IPS DF 19.7 (cell line): ENCODE measurements at places on chromosomes 1 and 21.
A peak's percentile ranks its signal among the peaks of the same experiment; 100 is the strongest.

DNA sequence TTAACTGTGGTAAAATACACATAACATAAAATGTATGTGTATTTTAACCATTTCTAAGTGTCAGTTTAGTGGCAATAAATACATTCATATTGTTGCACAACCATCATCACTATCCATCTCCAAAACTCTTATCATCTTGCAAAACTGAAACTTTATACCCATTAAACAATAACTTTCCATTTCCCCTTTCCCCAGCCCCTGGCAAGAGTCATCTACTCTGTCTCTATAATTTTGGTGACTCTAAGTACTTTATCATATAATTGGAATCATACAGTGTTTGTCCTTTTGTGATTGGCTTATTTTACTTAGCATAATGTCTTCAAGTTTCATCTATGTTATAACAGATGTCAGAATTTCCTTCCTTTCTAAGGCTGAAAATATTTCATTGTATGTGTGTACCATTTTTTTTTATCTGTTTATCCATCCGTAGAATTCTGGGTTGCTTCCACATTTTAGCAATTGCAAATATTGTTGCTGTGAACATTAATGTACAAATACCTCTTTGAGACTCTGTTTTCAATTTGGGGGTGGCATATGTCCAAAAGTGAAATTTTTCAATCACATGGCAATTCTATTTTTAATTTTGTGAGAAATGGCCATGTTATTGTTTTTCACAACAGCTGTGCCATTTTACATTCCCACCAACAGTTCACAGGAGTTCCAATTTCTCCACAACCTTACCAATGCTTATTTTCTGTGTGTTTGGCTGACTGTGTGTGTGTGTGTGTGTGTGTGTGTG, 153.9 kb upstream of the GORAB start:
- DNase-seq: no peak

DNA sequence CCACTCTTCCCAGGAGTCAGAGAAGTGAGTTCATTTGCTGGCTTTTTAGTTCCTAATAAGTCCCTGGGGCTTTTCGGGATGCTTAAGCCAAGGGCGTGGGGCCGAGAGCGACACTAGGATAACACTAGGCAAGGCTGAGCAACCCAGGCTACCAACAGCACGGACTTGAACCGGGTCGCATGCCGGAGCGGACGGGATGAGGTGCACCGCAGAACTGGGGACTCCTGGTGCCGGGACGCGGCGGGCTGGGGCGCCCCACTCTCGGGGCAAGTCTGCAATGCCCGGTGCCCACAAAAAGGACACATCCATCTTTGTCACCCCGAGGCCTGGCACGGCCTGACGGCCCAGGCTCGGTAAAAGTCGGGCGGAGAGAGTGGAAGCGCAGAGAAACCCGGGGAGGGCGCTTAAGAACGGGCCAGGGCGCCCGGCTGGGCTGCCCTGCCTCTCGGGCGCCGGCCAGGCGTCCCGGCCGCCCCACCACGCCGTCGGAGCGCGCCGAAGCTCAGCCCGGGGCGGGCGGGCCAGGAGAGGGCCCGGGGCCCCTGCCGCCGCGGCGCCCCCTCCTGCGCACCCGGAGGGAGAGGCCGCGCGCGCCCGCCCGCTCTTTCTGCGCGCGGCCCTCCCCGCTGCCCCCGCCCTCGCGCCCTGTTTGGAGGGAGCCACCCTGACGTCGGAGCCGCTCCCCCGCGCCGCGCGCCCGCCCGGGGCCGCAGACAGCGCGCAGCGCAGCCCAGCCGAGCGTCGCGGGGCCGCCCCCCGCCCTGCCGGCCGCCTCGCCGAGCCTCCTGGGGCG, at the start of gene NBL1:
Gene NBL1, plus strand, starts transcription at position 710 of the 793 bp plus-strand sequence. CDS start 10,720 bp downstream, outside the sequence.
- no peak for DNase-seq

GRCh38 chr1:228487336-228488124, at the start of gene RNF187:
Gene RNF187 (plus strand): TSS chr1:228487382.
- DNase-seq: no peak

GRCh38 chr21:44686000-44686781, 4.2 kb upstream of the KRTAP12-1 start:
- DNase-seq: no peak

- DNase-seq: no peak
These were observed 39.6 kb downstream of the RERE start for GRCh38 chr1:8777867-8778266.

- no peak for DNase-seq
These were observed 870.7 kb upstream of the ADGRL2 start for GRCh38 chr1:80929868-80930508.

DNA sequence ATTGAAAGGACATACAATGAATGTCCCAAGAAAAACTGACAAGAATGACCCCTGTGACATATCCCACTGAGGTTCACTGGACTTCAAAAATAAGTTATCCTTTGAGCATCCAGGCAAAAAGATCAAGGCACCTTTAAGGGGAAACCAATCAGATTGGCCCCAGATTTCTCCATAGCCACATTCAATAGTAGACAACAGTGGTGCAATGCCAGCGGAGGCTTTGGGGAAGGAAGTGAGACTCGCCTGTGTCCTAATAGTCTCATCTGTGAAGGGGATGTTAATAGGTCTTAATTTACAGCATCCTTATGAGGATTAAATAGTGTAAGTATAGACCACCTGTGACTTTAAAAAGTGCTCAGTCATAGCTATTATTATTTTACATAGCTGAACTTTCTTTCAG, 21.5 kb downstream of the RPL5 start:
- no peak for DNase-seq

- no peak for DNase-seq
These were observed 3880.5 kb downstream of the SRGAP2C start for GRCh38 chr1:125065092-125065820.

DNA sequence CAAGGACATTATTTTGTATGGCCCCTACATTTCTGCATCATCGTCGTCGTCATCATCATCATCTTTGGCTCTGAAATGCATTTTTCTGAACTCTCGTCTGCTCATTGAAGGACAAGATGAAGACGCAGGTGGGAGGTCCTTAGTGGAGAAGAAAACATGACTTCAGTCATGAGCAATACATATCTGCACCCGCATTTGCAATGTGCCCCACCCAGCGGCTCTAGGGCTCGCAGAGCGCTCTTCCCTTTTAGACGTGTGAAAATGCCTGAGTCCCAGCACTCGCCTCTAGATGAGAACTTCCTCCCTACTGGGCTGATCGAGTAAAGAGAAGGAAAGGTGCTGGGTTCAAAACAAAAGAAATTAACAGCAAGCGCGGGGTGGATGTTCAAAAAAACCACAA, 10.1 kb downstream of the C1orf174 start:
- DNase-seq: no peak

- DNase-seq: no peak
These were observed 329.3 kb downstream of the BARHL2 start for GRCh38 chr1:90387805-90388204.

- DNase-seq: no peak
These were observed 32.7 kb downstream of the BEND5 start for GRCh38 chr1:48744032-48744431.

GRCh38 chr1:86852782-86853408, 61.0 kb downstream of the SELENOF start:
- no peak for DNase-seq

DNA sequence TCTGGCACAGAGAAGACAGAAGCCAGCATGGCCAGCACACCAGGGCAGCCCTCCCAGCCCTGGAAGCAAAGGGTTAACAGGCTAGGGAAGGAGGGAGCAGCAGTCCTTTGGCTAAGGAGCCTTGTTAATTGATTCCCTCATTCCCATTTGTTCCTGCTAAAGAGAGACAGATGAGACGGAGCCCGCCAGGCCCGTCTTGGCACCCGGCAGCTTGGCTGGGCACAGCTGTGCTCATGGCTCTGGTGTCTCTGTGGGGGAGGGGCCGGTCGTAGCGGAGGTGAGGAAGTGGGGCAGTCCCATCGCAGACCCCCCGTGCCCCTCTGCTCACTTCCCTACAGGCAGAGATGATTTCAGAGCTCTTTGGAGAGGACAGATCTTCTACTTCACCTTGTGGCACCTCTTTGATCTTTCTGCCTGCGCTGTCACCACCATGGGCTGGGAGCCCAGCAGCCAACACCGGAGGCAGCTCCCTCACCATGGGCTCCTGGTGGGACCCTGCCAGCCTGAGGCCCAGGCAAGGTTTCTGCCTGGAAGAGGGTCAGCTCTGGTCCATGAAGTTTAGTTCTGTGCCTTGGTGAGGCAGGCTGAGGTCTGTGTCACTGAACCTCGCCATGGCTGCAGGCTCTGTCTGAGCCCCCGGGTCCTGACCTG, 38.0 kb downstream of the FOXO6 start:
- no peak for DNase-seq

- no peak for DNase-seq
These were observed 34.3 kb downstream of the PCNX2 start for GRCh38 chr1:233261206-233261605.

GRCh38 chr1:117883616-117884015, 45.8 kb downstream of the GDAP2 start:
- DNase-seq: no peak

DNA sequence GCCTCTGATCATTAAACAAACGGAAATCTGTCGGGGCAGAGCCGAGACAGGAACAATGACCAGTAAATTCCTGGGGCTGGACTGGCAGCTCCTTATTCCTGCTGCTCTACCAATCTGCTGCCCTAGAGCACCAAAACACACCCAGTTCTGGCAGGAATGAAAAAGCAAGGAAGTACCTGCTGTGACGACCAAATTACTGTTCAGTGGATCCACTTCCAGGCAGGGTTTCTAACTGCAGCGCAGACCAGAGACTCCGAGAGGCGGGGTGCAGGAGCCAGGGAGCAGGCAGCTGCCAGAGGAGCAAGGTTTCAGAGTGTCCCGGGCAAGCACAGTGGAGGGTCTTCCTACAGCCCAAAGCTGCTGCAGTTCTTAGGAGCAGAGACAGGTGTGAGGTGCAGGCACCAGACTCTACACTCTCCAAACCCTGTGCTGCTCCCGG, 32.4 kb downstream of the KANK4 start:
- peak; percentile 75 for DNase-seq

DNA sequence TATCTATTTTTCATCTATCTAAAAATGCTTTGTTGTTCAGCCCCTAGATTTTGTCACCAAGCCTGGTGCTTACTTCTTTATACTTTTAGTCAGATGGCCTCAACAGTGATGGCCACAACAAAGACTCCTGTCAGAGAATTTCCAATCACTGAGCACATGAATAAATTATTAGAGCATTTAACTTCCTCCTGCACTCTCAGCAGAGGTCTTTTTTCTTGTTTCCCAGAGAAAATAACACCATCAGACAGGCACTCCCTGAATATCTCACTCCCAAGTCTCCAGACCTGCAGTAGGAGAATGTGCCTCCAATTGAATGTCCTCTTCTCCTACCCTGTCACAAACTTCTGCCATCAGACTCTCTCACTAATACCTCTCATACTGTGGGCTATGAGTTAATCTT, 616.0 kb upstream of the NR5A2 start:
- DNase-seq: no peak

DNA sequence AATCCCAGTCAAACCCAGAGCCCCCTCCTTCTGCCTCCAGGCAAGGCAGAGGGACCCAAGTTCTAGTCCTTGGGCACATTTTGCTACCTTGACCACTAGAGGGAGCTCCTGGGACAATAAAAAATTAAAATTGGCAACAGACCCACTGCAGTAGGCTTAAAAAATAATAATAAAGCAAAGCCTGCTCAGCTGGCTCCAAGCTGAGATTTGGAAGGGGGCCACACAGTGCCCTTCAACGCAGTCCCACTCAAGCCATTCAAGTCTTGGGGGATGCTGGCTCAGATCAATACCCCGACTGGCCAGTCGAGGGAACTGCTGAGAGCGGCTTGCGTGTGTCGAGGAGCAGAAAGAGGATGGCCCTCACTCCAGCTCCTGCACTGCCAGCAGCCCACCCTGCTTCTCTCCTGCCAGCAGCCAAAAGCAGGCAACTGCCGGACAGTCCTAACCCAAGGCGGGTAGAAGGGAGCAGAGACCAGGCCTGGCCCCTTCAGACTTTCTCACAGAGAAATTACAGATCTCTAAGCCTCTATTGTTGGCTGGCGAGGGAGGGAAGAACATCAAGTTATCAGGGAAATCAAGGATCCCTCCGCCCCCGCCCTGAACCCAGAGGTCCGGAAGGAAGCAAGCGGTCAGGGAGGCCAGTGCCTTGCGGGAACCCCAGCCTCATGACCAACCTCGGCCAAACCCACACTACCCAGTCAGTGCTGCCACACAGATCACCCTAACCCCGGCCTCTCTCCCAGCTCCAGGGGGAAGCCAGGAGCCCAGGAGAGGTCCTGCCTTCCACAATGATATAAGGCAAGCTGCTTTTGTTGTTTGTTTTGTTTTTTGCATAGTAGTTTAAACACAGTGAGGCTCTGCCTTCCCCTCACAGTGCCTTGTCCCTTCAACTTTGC, 4.9 kb upstream of the ALDH4A1 start:
- DNase-seq: no peak

- DNase-seq: no peak
These were observed 42.6 kb downstream of the PCSK9 start for GRCh38 chr1:55081905-55082296.

DNA sequence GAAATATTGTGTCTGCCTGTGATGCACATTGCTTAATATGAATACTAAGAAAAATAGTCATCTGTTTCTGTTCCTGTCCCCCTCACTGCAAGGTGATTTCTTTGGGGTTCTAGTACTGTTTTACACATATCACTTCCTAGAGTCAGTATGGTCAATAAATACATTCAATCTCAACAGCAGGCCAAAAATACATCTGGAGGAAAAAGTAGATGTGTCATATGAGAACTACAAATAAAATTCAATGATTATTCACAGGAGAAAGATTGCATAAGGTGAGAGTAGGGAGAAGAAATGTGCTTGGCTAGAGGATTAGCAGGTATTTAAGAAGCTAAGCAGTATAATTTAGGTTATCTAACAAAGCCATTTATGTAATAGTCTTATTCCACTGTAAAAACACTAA, 45.3 kb upstream of the SAMSN1 start:
- DNase-seq: no peak

GRCh38 chr1:162335126-162335525, 41.5 kb downstream of the SPATA46 start:
- DNase-seq: no peak

- DNase-seq: no peak
These were observed 145.8 kb downstream of the KCNJ6 start for GRCh38 chr21:37770461-37770860.

DNA sequence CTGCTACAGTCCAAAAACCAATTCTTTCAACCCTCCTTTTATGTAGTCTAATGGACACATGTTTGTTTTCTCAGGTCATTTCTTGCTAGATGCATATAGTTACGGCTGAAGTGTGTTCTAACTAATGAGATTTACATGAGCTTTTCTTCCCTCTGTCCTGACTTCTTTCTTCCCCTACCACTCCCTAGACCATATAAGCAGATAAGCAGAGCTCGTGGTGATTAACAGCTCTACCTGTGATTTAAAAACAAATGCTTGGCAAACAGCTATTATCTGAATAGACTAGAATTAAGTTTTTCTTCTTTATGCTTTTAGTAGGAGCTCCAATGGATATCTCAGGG, 18.6 kb downstream of the KHDRBS1 start:
- DNase-seq: no peak

- no peak for DNase-seq
These were observed 43.6 kb upstream of the ROR1 start for GRCh38 chr1:63730211-63730610.

GRCh38 chr1:160221089-160221488, 15.9 kb downstream of the PEA15 start:
- DNase-seq: no peak
